Stimulated activated CD8-positive, alpha-beta memory T cell treated with anti-CD3 and anti-CD28 coated beads, Interleukin-4, amount 100 ng/mL, for 1 hour (primary cell): ENCODE measurements at places on chromosomes 16 and 17.

DNA sequence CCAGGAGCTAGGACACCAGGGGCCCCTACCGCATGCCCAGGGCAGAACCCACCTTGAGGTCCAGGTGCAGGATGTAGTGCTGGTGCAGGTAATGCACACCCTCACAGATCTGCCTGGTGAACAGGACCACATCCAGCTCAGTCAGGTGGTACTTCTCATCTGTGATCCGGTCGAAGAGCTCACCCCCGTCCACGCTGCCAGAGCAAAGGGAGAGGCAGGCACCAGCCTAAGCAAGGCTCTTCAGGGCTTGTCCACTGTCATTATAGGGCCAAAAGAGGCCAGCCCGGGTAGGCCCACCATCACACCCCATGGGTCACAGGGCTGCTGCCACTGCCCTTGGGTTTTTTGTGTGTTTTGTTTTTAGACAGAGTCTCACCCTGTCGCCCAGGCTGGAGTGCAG is 21.0 kb downstream of the MYLK3 start:
- no peak for DNase-seq

- no peak for DNase-seq
Observed at GRCh38 chr17:3034578-3034920, 28.9 kb downstream of the OR1D5 start.

GRCh38 chr16:86297391-86297790 is 212.9 kb upstream of the FOXF1 start:
- DNase-seq = no peak

DNA sequence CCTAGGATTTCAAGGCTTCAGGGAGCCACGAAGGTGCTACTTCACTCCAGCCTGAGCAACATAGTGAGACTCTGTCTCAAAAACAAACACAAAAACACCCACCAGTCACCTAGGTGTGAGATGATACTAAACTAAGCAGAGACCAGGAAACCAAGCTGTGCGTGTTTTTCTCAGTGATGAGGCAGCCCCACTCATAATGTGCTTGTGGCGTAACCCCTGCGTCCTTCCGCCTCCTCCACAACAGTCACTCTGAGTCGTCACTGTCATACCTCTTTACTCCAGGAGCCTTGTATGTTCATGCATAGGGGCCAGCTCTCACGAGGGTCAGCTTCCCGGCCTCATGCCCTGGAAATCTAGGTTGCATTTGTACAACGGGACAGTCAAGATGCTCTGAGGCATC is 31.1 kb upstream of the SLC47A1 start:
- DNase-seq = no peak

GRCh38 chr17:70343114-70343513 is 173.8 kb downstream of the KCNJ2 start:
- DNase-seq = no peak

DNA sequence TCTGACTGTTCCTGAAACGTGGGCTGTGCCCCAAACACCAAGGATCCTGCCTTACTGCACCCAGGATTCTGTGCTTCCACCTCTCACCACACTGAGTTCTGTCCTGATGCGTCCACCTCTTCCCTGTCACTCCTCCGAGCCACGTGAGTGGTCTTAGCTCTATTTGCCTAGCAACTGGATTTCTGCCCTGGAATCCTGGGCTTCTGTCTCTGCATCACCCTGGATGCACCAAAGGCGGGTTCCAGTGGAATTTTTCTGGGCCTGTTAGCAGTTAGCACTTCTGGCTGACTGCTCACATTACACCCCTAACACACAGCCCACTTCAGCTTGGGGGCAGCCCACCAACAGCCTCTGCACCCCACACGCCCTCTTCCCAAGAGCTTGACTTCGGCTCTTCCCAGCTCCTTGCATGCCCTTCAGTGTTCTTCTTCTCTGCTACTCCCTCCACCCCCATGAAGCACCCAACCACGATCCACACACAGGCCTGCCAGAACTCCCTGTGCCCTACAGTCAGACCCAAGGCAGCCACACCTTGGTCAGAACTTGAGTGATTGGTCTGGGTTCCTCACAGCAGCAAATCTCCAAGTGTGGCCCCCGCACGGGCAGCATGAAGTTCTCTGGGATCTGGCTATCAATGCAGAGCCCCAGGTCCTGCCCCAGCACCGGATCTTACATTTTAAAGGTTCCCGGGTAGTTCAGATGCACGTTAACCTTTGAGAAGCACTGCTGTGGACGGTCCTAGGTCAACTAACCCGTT is 129.8 kb upstream of the RCVRN start:
- no peak for DNase-seq

GRCh38 chr17:49676276-49676868 is 1.5 kb downstream of the SPOP start:
- DNase-seq = no peak

DNA sequence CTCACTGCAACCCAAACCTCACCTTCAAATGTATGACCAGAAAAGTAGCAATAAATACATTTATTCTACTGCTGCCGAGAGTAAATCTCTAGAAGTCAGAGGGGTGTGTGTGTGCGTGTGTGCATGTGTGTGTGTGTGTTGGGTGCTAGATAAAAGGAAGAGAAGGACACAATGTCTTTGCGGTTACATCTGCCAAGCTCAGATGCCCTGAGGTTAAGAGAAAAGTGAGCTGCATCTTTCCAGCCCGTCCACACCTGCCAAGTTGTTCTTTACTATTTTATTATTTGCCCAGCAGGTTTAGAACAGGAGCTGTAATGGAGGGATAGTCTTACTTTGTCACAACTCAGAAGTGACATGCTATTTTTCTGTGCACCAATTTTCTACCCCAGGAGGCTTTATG is 54.5 kb upstream of the ANKFN1 start:
- DNase-seq = no peak

DNA sequence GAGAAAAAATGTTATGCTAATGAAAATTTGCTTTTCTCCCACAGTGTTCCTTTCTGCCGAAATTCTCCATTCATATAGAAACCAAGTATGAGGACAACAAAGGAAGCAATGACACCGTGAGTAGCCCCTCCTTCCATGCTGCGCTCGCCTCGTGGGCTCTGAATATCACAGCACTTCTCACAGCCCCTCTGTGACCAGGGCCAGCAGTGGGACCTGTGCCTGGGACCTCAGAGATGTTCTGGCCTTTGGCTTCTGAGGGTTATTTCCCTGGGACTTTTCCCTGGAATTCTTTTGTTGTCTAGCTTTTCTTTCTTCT is 139.6 kb upstream of the NOL11 start:
- DNase-seq = no peak

- no peak for DNase-seq
Observed at GRCh38 chr17:7407485-7408251, at the start of gene NLGN2. Gene NLGN2 (plus strand): TSS chr17:7407845. CDS start chr17:7408256, 411 bp downstream.

DNA sequence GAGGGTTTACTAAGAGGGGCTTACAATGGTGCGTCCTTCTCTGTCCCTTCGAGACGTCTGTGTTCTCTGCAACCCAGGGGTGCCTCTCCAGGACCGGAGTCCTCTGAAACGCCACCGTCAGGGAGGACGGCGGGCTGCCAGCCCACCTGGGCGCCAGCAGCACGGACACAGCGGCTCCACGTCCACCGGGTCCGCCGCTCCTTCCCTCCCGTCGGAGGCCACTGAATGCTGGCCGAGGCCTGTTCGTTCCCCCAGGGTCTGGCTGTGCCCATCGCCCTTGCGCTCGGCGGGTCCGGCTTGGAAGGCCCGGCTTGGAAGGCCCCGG is 403 bp downstream of the TEPSIN start:
- DNase-seq = no peak

DNA sequence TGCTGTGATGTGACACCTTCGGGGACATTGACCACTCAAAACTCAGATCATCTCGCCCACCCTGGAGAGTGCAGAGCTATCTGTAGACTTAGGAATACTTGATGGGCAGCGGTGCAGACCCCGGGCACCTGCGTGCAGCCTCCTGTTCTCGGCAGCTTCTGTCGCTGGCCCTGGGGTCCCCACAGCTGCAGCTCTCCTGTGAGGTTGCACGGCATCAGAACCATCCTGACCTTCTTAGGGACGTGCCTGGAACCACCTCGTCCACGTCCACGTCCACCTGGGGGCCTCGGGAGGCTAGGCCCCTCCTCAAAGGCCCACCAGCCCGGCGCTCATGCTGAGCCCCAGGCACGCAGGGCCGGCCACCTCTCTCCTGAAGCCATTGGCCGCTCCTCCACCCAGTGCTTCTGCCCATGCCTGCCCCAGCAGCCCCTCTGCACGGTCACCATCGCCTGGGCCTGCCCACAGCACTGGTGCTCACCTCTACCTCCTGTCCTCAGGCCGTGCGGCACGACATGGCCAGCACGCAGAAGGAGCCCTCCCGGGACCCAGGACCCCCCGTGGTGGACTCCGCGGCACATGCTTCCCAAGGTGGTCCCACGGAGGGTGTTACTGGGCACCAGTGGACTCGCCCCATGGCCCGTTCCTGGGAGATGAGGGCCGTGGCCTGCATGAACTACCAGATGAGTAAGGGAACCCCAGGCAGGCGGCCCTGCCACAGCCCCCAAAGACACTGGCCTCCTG is 2.3 kb upstream of the WFIKKN1 start:
- DNase-seq = no peak
